Amniotic epithelial cell (primary cell): ENCODE measurements at places on chromosomes 2 and 18.

DNA sequence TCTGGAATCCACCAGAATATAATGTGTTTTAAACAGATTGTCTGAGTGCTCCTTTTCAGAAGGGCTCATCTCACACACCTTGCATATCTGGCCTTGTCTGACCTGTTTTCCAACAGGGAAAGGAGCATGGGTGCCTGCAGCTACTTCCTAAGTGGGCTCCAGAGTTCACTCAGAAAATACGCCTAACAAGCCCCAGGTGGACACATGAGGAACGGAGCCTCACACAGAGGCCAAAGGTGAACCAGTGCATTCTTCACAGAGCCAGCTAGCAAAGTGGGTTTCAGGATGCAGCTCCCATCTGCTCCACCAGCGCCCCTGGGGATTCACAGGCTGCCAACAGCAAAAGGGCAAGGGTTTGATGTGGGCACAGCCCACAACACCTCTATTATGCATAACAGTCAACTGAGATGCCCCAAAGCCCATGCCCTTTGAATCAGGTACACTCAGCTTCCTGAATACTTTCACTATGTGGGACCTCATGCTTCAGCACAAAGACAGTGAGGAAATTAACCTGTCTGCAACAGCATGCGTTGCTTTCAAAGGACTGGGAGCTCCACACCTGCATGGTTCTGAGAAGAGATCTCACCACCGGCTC is 86.6 kb downstream of the CCBE1 start:
- no peak for DNase-seq

- DNase-seq, result peak; percentile 79
Observed at GRCh38 chr2:9331704-9332103, 91.6 kb downstream of the ITGB1BP1 start.

- DNase-seq, result no peak
Observed at GRCh38 chr2:155266109-155266508, 567.6 kb downstream of the KCNJ3 start.

GRCh38 chr2:26352892-26353291 is 6.3 kb upstream of the ADGRF3 start:
- peak; percentile 45 for DNase-seq

DNA sequence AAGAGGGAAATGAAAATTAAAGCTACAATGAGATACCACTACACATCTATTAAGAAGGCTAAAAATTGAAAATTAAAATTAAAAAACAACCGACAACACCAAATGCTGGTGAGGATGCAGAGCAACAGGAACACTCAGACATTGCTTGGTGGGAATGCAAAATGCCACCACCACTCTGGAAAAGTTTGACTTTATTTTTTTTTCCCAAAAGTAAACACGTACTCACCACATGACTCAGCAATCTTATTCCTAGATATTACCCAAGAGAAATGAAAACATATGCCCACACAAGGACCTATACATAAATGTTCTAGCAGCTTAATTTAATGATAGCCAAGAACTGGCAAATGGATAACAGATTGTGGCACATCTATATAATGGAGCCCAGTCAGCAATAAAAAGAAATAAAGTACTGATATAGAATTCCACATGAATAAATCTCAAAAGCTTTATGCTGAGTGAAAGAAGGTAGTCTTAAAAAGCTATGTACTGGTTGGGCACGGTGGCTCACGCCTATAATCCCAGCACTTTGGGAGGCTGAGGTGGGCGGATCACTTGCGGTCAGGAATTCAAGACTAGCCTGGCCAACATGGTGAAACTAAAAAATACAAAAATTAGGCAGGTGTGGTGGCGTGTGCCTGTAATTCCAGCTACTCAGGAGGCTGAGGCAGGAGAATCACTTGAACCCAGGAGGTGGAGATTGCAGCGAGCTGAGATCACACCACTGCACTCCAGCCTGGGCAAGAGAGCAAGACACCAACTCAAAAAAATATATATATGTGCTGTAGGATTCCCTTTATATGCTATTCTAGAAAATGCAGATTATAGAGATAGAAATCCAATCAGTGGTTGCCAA is 4.2 kb upstream of the PROC start:
- DNase-seq, result peak; percentile 69

- DNase-seq, result no peak
Observed at GRCh38 chr18:24018299-24018886, 3.8 kb downstream of the TTC39C start.

DNA sequence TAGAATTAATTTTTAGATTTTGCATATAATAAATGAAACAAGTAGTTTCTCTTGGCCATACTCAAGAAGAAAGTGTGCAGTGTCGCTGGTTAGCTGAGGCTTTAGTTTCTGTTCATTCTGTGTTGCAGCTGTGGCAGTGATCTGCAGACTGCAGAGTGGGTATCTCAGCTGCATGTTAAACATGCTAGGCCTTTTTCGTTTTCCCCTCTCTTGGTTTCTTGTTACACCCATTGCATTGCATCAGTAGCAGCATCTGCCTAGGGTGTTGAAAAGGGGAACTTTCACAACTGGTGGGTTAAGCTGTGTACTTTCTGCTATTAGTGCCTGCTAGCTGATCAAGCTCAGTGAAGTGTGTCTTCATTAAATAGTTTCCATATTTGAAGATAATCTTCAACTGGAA is 51.3 kb downstream of the ACSL3 start:
- DNase-seq, result peak; percentile 46
